H4 (cell line): ENCODE measurements at places on chromosomes 4 and X. TPM values are rescaled to one million over a fixed set of nuclear protein-coding genes. Genes with fewer than 3 reads are reported as not detected.
A peak's percentile ranks its signal among the peaks of the same experiment; 100 is the strongest.

GRCh38 chrX:110194977-110195376 lies 122.9 kb downstream of the AMMECR1 start:
- no peak for DNase-seq

- no peak for DNase-seq
Observed at GRCh38 chrX:51507551-51507950, 11.2 kb upstream of the NUDT11 start.

DNA sequence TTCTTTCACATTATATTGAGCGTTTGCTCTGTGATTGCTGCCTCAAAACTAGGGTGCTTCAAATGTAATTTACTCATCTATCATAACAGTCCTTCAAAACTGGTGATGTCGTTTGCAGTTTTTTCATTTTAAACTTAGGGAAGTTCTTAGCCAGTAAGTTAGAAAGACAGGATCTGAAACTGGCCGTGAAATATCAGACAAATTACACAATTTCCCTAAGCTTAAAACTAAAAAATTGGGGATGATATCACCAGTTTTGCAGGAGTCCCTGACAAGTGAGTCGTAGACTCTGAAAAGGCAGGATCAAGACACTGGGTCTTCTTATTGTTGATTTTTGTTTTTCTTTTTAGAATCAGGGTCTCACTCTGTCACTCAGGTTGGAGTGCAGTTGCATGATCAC lies 44.8 kb downstream of the MOB1B start:
- no peak for DNase-seq

NAT8L gene
- total RNA-seq = 0.45 and 0.58 TPM in 2 replicates

DNA sequence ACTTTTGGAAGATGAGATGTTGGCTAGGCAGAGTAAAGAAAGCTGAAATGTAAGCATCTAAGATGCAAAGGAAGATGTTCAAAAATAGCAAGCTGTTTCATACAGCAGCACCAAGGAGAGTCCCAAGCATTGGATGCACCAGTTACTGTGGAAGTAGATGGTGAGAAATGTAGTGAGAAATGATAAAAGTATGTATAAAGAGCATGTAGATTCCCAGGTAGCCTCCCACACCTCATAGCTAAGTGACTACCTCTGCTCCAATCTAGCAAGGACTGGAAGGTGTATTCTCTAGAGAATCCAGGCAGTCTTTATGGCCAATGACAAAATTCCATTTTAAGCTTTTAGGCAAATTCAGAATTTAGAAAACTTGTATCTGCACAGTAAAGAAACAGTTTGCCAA lies 50.9 kb upstream of the C4orf54 start:
- DNase-seq = no peak

- DNase-seq = no peak
Observed at GRCh38 chrX:13305108-13305507, 14.7 kb downstream of the ATXN3L start.

- DNase-seq = no peak
Observed at GRCh38 chr4:85748654-85749053, 273.7 kb downstream of the ARHGAP24 start.

CTBP1 gene
- 81.0 and 106 TPM in 2 replicates for total RNA-seq

DNA sequence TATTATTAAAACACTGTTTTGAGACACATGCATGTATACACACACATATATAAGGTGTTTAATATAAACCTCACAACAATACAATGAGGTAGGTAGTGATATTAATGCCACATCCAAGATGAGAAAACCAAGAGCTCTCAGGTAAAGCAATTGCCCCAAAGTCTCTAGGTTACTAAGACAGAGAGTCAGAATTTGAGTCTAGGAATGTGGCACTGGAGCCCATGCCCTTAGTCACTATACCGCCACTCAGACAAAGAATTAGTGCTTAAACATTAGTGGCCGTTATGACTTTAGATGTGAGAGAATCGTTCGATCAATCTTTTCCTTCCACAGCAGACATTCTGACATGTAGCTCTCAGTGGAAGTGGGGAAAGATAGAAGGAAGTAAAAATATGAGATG lies 108.2 kb upstream of the ACSL4 start:
- no peak for DNase-seq

DNA sequence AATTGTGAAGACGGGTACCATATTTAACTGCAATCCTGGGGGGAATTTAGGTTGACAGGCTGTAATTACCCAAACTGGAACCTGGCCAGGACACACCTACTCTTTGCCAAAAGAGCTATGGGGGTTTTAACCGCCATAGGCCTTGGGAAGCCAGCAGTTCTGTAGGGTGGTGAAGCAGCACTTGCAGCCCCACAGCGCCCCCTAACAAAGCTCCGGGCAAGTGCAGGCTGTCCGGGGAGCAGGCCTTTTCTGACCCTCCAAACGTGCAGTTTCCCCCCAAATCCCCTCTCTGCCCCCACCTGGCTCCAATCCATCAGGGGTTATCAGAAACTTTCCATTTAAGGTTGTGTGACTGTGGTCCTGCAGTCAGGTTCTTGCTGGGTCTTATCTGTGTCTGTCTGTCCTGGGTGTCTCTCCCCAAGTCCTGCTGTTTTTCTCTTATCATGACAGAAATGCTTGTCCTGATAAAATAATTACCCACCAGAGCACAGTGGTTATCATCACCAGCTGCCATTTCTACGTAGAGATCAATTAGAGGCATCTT lies 350.9 kb downstream of the MID1IP1 start:
- no peak for DNase-seq

- no peak for DNase-seq
Observed at GRCh38 chrX:18455384-18455783, 30.0 kb downstream of the CDKL5 start.

DNA sequence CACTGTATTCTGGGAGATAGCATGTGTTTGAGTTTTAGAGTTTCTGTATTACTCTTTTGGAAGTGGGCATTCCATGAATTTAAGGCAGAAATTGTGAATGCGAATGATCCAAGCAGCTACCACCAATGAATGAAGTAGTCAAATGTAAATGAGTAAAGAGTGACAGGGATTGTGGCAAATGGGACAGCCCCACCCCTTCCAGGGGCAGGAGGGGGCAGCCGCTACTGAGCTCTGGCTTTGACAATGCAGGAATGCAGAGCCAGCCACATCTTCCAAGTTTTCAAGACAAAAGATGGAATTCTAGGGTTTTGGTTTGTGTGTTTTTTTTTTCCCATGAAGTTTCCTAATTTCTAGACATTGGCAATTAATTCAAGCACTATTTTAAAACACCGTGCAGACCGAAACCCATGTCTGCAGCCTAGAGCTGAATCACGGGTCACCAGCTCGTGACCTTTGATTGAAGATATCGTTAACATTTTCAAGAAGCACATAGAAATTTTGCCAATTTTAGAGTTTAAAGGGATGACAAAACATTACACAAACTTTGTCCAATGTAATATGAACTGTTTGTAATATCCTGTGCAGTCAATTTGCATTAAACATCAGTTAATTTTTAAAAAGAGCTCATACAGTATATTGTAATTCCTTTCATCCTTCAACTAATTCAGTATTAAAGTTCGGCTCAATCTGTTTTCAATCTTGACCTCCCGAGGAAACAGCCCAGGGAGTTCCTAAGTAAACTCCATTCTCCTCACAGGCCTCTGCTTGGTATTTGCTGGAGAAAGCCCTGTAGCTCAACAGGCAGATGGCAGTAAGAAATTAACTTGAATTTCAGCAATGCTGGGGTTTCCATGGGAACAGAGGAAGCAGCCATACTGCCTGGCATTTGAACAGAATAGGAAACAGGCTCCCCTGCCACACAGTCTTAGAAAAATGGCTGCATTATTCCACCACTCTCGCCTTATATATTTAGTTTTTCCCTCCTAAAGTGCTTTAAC lies 83.4 kb downstream of the UCHL1 start:
- DNase-seq = peak; percentile 45
